ENCODE measurements at places on chromosomes 6 and 20. TPM values are rescaled to one million over a fixed set of nuclear protein-coding genes. Genes with fewer than 3 reads are reported as not detected.

DNA sequence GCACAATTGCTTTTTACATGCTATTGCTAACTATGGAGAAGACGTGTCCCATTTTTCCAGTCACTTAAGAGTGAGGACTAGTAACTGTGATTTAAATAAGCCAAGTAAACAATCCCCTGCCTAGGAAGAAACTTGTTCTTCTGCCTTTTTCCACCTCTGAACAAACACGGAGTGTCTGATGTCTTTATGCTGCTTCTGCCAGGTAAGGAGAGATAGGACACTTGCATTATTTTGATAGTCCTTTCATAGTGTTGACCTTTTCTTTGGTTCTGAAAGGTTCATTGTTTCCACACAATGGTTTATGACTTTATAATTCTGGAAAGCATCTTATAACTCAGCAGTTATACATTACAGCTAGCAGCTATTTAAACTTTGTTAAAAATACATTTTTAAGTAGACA is 8.4 kb downstream of the LRP11 start:
- H3K4me1 ChIP-seq = peaks cover 6% of the 10 kb centered on the region
- no peak overlapping the region for H3K4me3 ChIP-seq
- no peak overlapping the region for H3K27ac ChIP-seq
- no peak for DNase-seq

DNA sequence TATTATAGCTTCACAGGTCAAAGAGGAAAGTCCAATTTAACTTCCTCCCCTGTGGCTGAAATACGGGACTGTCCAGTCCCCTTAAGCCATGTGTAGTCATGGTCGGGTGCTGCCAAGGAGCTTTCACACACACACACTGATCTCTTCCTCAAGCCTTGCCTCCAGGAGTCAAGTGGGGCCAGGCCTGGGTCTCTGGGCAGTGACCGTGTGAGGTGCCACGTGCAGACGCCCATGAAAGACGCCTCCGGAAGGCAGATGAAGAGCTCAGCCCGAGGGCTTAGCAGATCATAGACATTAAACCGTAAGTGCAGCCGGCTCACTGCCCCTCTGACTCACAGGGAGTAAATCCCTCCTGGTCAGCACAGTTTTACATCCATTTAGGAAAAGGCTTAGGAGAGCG is 4.2 kb downstream of the GABRR2 start:
- H3K27me3 ChIP-seq = no peaks in the 10 kb centered on the region
- no peak for DNase-seq
- H3K36me3 ChIP-seq = no peaks in the 10 kb centered on the region
- H3K4me3 ChIP-seq = no peak overlapping the region
- H3K4me1 ChIP-seq = peaks cover 22% of the 10 kb centered on the region
- H3K27ac ChIP-seq = no peak overlapping the region

- no peaks in the 10 kb centered on the region for H3K36me3 ChIP-seq
- no peaks in the 10 kb centered on the region for H3K4me1 ChIP-seq
- no peak overlapping the region for H3K4me3 ChIP-seq
- H3K27ac ChIP-seq = no peak overlapping the region
Observed at GRCh38 chr6:23929201-23929600, 196.8 kb upstream of the NRSN1 start.

GRCh38 chr6:8080362-8081151 is 16.4 kb upstream of the BLOC1S5 start:
- H3K27ac ChIP-seq = no peak overlapping the region
- no peak overlapping the region for H3K4me3 ChIP-seq
- no peaks in the 10 kb centered on the region for H3K27me3 ChIP-seq
- peaks cover 8% of the 10 kb centered on the region for H3K4me1 ChIP-seq
- no peak for DNase-seq
- no peaks in the 10 kb centered on the region for H3K36me3 ChIP-seq

GRCh38 chr6:95081231-95081630 is 496.1 kb upstream of the MANEA start:
- H3K27ac ChIP-seq = no peak overlapping the region
- H3K4me3 ChIP-seq = no peak overlapping the region
- H3K4me1 ChIP-seq = no peaks in the 10 kb centered on the region
- no peaks in the 10 kb centered on the region for H3K36me3 ChIP-seq

- no peak overlapping the region for H3K27ac ChIP-seq
- H3K4me3 ChIP-seq = no peak overlapping the region
- no peak for DNase-seq
- H3K36me3 ChIP-seq = no peaks in the 10 kb centered on the region
Observed at GRCh38 chr6:5167501-5167900, 82.4 kb downstream of the PPP1R3G start.

DNA sequence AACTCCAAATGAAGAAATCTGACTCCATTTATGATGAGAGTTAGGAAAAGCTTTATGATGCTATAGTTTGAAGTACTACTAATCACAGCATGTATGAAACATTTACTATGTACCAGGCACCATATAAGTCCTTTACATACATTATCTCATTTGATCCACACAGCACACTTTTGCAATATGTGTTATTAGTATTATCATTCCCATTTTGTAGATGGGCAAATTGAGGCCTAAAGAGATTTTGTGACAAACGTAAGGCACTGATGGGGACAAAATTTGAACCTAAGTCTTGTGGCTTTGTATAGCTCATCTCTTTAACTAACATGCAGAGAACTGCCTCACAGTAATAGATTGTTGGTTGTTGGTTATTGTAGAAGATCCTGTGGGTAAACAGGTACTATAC is 14.2 kb upstream of the TNFRSF21 start:
- DNase-seq = no peak
- H3K27ac ChIP-seq = no peak overlapping the region
- no peaks in the 10 kb centered on the region for H3K27me3 ChIP-seq
- no peak overlapping the region for H3K4me3 ChIP-seq
- H3K36me3 ChIP-seq = no peaks in the 10 kb centered on the region

The OLIG3 gene
- total RNA-seq = not detected

The PPP1R16B gene
- total RNA-seq = 4.2 TPM

The ZBTB22 gene
- total RNA-seq = 12.2 TPM

- no peak for DNase-seq
- no peaks in the 10 kb centered on the region for H3K27me3 ChIP-seq
- H3K4me1 ChIP-seq = peaks cover 49% of the 10 kb centered on the region
Observed at GRCh38 chr20:4607287-4607713, 114.4 kb upstream of the PRND start.
